ENCODE measurements at places on chromosomes 11 and 22.
A peak's percentile ranks its signal among the peaks of the same experiment; 100 is the strongest.

DNA sequence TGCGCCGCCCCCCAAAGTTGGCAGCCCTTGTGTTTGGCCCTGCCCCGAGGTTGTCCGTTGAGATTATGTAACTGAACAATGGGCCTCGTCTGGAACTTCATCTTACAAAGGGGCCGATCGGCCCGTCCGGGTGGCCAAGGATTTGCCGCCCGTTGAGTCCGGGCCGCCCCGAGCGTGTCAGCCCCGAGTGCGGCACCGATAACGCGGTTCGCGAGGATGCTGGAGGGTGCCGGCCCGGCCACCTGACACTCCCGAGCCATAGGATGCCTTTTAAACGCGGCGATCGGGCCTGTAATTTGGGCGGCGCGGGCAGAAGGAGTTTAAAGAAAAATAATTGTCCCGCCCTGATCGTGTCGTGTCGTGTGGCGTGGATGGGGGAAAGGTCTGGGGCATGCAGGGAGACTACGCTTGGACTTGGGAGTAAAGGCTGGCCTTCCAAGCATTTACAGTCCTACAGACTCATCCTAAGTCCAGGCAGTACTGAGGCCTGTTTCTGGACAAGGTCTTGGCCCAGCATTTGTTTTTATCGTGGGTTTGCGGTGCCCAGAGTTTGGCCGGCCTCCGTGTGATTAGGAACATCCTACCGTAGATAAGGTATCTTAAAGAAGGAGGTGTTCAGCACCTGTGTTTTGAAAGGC is 1.3 kb downstream of the WEE1 start:
- DNase-seq: peak; percentile 43

DNA sequence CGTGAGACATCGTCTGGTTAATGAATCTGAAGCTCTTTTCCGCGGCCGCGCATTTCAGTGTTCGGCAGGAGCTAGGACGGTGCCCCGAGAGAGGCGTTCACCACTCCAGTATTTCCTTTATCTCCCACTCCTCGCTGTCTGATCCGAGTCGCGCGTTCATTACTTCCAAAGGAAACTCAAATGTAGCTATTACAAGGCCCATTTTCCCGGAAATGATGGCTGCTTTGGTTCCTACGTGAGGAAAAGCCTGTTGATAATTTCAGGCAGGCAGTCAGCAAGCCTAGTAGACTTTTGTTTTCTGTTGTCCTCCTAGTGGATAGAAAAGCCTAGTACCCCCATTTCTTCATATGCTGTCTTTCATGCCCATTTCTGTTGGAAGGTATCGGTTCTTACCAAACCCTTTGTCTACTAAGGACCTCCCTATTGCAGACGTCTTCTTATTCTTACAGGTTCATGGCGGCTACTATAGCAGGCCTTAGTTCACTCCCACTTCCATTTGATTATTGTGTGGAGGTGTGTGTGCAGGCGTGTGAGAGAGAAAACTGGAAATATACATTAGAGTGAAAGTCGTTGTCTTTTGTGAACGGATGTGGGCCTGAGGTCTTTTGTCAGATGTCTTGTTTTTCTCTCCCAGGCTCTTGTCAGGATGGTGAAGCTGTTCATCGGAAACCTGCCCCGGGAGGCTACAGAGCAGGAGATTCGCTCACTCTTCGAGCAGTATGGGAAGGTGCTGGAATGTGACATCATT is 737 bp downstream of the RBM4 start:
- peak; percentile 20 for DNase-seq

- DNase-seq: no peak
Observed at GRCh38 chr11:18526130-18526520, 617 bp downstream of the TSG101 start.

DNA sequence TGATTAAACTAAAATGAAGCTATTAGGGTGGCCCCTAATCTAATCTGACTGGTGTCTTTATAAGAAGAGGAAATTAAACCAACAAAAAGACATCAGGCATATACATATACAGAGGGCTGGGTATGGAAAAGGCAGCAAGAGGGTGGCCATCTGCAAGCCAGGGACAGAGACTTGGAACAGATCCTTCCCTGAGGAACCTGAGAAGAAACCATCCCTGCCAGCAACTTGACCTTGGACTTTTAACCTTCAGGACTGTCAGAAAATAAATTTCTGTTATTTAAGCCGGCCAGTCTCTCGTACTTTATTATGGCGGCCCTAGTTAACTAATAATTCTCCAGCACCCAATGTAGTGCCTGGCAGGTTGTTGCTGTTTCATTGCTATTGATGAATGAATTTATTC is 361.5 kb upstream of the PDGFD start:
- DNase-seq: no peak

- no peak for DNase-seq
Observed at GRCh38 chr22:20565079-20565734, 57.8 kb downstream of the MED15 start.

DNA sequence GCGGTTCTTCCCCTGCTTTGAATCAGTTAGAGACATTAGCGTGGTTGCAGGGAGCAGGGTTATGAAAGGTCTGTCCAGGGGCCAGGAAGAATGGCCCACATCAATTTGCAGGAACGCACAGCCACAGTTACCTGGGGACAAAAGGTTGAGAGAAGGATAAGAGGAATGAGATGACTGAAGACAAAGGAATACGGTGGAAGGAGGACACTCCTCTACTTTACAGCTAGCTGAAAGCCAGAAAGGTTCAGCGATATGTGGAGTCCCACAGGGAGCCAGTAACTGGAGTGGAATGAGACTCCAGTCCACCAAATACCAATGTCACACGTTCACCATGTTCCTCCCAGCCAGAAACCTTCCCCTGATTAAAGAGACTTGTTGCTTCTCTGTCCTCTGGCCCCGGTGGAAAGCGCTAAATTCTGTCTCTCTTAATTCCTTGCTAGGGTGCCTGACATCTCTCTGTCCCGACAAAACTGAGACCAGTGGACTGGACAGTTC is 10.7 kb downstream of the XNDC1N start:
- DNase-seq: no peak

GRCh38 chr22:46657996-46658947 is 38.1 kb downstream of the GRAMD4 start:
- no peak for DNase-seq

Data from MM.1S (cell line).